Activated CD8-positive, alpha-beta memory T cell treated with anti-CD3 and anti-CD28 coated beads for 24 hours (primary cell): ENCODE measurements at places on chromosomes 4 and X.

GRCh38 chrX:72141372-72142004 lies 9.8 kb upstream of the RTL5 start:
- DNase-seq: no peak

DNA sequence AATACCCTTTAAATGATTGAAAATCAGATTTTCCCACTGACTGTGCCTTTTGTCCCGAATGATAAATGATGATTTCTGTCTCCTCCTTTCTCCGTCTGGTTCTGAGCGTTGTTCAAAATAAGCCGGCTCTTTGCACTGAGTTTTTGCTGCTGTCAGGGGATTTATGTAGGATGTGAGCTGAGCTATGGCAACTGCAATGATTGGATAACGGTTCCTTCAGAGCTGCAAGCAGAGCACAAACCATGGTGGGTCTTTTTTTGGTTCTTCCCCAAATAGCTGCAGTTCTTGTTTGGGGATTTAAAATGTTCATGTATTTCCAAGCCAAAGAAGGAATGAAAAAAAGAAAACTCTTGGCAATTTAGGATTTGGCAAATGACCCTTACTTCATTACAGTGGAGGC lies 124.5 kb upstream of the CASK start:
- DNase-seq: no peak

DNA sequence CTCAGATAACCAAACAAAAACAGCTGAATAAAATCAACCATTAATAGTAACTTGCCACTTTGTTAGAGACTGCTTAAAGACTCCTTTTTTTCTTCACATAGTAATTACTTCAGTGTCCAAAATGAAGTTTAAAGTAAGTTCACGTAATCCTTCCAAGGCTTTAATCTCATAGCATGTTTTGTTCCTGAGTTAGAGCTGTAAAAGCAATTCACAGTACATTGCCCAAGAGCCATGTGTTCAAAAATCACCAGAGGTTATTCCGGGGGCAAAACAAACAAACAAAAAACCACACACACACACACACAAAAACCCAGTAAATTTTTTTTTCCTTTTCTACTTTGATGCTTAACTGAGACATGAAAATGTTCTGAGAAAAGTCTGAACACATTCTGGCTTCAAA lies 6.1 kb downstream of the GPR82 start:
- DNase-seq: no peak

DNA sequence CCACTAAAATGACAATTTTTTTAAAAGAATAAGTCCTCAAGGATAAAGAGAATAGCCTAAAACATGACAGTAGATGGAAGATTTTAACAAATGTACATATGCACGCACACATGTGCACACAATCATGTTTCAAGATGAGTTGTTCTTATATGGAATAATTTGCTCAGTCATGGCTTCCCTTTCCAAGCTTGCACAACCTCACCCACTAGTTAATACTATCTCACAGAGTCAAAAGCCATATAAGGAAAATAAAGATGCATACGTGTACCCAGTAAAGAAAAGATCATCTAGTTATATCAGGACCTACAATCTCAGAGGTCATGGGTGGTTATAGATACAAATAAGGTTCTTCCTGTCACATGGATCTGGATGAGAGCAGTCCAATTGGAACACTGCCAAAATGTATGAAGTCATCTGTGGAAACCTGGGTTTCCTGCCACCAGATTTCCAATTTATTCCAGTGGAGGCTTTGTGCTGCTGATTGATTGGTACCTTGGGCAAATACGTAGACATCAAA lies 56.1 kb downstream of the FAM13A start:
- DNase-seq: no peak

DNA sequence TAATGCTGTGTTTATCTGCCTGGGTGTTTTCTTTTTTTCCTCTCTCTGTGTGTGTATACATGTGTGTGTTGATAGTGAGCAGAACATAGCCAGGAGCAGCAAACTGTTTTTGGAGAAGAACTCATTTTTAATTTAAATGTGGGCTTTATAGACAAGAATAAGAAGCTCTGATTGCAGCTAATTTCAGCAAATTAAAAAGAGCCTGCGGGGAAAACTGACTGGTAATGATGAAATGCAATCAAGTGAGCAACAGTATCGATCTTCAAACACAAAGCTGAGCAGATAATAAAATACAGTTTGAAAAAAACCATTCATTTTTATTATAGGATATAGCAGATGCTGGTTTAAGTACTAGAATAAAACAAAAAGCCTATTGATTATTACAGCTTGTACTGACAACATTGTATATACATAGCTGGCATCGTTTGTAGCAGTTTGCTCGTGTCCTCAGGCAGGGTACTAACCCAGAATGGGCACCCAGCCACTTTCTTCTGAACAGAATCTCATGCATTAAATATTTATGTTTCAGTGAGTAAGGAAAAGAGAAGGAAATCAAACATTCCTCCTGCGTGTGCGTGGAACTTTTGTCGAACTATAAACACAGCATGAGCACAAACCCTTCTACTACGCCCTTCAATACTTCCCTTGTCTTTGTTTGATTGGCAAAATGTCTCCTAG lies 73.5 kb upstream of the ZFP42 start:
- DNase-seq: no peak

- DNase-seq: no peak
These were observed 5.7 kb downstream of the TCEANC start for GRCh38 chrX:13658602-13659001.

DNA sequence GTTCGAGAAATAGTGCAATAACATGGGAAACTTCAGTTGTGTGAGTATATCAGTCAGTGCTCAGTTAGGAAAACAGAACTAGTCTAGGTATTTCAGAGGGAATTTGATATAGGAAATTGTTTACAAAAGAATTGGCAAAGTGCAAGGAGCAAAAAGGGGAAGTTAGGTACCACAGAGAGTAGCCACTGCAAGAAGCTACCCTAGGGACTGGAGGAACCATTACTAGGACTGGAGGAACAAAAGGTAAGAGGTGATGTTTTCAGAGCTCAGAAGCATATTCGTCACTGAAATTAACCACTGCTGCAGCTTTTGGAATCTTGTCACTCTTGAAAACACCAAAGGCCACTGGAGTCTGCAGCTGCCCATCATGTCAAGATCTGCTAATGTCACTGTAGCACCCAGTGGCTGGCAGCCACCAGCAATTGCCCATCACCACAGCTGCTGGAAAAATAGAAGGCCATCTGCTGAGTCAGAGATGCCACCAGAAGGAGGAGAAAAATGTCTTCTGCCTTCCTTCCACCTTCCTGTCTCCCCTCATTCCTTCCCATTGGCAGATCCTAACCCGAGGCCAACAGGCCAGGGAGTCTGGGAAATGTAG lies 160.6 kb upstream of the RPS6KA3 start:
- DNase-seq: no peak

DNA sequence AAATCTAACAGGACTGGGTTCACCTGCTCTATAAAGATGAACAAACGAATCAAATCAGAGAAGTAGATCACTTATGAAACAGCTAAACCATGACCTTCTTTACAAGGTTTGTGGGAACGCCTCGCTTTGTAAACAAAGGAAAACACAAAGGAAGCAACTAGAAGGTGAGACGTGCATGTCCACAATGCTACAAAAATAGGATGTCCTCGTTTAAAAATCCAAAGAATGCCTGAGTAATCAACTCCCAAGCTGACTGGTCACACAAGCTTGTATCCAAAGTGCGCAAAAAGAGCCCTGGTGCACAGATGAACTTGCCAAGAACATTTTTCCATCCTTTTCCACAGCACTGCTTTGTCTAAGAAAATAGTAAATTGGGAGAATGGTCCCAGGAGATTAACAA lies 6.3 kb upstream of the SH3KBP1 start:
- no peak for DNase-seq

DNA sequence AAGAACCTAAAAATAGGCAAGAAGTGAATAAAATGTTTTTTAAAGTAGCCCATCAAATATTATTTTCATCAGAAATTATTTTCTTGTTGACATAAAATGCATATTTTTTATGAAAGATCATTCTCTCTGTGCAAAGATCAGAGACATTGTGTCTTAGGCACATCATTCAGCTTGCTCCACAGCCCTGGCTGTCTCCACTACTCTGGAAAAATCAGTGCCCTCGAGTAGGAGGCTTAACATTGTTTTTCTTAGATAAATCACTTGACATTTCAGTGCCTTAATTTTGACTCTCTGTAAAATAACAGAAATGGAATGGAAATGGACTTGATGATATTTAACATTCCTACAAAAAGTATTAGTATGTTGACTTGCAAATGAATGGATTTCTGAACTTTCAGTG lies 77.9 kb downstream of the FAT4 start:
- DNase-seq: no peak

- no peak for DNase-seq
These were observed 75.1 kb upstream of the HTR2C start for GRCh38 chrX:114508756-114509155.

GRCh38 chr4:83382850-83383249 lies 48.2 kb upstream of the HPSE start:
- no peak for DNase-seq

DNA sequence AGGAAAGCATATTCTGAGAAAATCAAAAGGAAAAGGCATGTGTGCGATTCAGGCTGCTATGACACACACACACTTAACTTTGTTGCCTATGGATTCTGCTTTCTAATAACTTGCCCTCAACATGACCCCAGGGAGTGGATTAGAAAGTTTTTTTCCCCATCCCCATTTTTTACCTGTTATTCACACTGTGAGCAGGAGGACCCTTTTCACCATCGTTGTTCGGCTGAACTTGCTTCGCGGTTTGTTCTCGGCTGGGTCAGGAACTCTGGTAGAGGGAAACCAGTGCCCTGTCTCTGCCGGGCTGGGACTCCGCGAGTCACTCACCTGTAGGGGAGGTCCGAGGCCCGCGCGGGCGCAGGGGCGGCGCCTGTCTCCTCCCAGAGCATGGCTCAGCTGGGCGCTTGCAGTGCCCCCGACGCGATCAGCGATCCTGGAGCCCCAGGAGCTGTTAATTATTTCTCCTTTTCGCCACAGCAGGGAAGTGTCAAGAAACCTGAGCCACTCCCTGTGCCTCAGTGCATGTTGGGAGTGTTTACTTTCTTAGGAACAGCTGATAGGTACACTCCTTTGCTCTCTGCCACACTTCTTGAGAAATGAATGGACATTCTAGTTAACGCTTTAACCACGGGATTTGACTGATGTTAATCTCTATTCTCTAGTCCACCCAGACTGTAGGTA lies at the start of gene RASSF6:
RASSF6 (minus strand) TSS at position 322 of the 678 bp plus-strand sequence. CDS start 8,641 bp downstream, outside the sequence.
- no peak for DNase-seq

- no peak for DNase-seq
These were observed 93.3 kb downstream of the SYNPO2 start for GRCh38 chr4:118981839-118982381.

GRCh38 chrX:85897362-85898126 lies 149.8 kb downstream of the CHM start:
- DNase-seq: no peak

- no peak for DNase-seq
These were observed 305.6 kb upstream of the NR3C2 start for GRCh38 chr4:148747721-148748268.

DNA sequence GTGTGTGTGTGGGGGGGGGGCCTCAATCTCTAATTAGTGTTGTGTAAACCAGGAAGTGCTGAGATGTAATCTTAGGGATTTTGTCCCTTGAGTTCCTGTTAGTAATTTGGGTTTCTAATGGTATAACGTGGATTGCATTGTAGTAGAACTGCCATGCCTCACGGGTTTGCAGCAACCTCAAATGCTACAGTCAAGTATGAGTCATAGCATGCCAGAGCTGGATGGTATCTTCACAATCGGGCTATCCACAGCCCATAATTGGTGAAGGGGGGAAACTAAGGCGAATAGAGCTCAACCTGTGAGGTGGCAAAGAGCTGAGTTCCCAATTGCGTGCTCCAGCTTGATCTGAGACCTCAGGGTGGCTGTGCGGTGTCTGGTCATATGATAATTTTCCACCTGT lies 2.2 kb upstream of the FMR1NB start:
- no peak for DNase-seq

- DNase-seq: no peak
These were observed 544.3 kb downstream of the TRIML1 start for GRCh38 chr4:188683571-188683970.

GRCh38 chr4:86099348-86099747 lies 260.5 kb downstream of the MAPK10 start:
- DNase-seq: no peak

- DNase-seq: peak; percentile 51
These were observed 334.9 kb upstream of the GATB start for GRCh38 chr4:152095701-152096070.

- no peak for DNase-seq
These were observed 38.6 kb downstream of the MND1 start for GRCh38 chr4:153383131-153383530.

DNA sequence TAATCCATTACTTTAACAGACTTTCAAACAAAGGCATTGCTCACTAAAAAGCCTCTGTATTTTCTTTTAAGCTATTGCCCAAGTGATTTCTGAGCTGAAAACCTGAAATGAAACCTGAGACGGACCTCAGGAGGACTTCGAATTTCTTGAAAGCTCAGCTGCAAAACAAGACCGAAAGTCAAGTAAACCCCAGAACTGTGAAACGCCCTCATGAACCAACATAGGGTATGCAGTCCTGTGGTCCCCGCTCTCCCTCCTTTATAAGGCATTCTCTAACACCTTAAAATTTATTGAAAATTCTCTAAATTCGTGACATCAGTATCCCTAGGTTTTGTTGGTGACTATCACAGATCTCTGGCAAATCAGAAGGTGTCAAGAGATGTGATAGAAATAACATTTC lies 91.8 kb downstream of the SHISA3 start:
- DNase-seq: no peak

GRCh38 chrX:40174854-40175510 lies 77.2 kb upstream of the BCOR start:
- DNase-seq: peak; percentile 83

DNA sequence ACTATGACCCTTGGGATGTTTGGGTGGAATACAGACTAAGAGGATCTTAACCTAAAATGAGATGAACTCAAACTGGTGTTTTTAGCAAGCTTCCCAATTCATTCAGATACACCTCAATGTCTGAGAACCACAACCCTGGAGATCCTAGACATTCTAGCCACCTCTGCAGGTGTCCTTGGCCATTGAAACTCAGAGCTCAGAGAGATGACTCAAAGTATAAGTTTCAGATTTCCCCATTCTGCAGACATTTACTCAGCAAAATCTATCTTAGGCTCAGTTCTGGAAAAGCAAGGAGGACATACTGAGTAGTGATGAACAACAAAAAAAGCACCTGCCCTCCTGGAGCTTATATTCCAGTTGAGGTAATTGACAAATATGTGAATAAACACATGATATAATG lies 47.8 kb downstream of the COMMD8 start:
- no peak for DNase-seq

DNA sequence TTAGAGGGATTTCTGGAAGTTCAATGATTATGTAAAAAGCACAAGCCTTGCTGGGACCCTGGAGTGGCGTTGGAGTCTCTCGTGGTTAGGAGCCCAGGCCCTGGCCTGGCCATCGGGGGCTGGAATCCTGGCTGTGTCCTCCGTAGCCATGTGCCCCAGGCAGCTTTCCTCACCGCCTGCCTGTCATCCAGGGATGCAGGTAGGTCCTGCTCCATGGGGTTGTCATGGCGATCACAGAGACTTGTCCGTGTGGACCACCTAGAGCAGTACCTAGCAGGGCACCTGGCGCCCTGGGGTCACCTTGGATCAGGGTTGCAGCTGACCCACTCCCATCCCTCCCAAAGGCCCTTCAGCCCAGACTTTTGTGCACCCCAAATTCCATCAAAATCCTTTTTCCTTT lies 30.2 kb upstream of the WFS1 start:
- DNase-seq: no peak
